ENCODE measurements at places on chromosomes 5 and 9.
A peak's percentile ranks its signal among the peaks of the same experiment; 100 is the strongest.

- peak; percentile 10 for DNase-seq
These were observed 287.3 kb downstream of the EBF1 start for GRCh38 chr5:158812408-158812807.

DNA sequence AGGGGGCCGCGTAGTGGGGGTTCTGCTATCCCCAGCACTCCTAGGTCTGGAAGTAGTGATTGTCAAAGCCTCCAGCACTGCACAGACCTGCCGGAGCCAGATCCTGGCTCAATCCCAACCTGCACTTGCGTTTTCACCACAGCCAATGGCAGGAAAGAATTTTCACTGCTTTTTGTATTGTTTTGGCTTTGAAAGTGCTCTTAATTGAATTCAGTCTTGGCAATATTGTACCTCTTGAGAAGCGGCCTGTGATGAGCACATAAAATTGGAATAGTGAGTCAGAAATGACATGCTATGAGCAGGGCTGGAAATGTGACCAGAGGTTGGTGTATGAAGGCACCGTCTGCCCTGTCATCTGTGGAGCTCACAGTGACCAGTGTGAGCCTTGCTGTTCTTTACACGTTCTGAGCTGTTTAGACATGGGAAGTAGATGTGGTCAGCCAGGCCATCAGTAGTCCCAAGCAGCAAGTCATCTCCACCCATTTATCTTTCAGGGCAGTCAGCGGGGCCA is 41.5 kb downstream of the SECISBP2 start:
- DNase-seq: no peak

GRCh38 chr5:2173151-2173834 is 290.6 kb upstream of the IRX4 start:
- DNase-seq: no peak

GRCh38 chr5:92907938-92908606 is 672.9 kb downstream of the NR2F1-AS1 start:
- DNase-seq: peak; percentile 71

GRCh38 chr5:23675456-23675855 is 168.0 kb downstream of the PRDM9 start:
- DNase-seq: no peak

- no peak for DNase-seq
These were observed 598.7 kb upstream of the SGCD start for GRCh38 chr5:155728146-155728856.
